ENCODE measurements at places on chromosomes 2 and 18.

- DNase-seq = no peak
These were observed 32.9 kb downstream of the PTCD3 start for GRCh38 chr2:86138736-86139625.

- DNase-seq = no peak
These were observed 20.1 kb downstream of the CEP68 start for GRCh38 chr2:65076345-65076710.

DNA sequence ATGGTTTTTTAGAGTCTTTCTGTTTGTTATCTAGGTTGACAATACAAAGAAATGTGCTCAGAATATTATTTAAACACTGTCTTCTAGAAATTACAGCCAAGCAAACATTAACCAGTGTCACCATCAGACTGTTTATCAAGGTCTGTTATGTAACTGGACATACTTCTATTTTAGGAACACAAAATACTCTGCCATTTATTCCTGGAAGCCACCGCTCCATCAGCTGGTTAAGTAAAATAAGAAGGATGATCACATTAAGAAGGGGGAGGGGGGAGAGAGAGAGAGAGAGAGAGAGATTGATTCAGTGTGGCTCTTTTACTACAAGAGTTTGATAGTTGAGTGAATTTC is 47.9 kb downstream of the MBP start:
- DNase-seq = no peak

DNA sequence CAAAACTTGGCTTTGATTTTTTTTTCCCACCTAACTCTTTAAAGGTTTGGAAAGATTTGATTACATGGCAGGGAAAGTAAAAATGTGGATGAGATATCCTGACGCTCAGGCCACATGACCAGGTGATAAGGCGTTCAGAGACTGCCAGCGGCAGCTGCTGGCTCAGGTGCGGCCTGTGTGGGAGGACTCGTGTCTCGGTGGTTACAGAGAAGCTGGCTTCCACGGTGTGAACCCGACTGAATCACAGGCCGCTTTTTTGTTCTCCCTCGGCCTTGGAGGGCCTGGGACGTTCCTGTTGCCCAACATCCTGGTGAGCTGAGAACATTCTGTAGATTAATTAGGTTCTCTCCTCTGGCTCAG is 124.2 kb upstream of the ZNF516 start:
- no peak for DNase-seq

DNA sequence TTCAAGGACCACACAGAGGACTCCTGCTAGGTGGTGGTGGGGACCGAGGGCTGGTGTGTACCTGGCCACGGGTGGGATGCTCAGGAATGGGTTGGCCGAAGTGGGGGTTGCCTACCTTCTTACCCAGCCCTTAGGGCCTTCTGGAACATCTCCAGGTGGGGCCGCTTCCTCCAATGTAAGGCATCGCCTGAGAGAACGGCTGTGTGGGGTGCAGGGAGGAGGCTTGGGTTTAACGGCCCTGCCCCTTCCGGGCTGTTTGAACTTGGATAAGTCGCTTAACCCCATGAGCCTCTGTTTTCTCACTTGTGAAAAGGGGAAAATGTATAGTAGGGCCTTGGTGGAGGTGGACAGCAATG is 35.0 kb downstream of the EMILIN2 start:
- no peak for DNase-seq

GRCh38 chr2:231642631-231643494 is 50.2 kb downstream of the TEX44 start:
- DNase-seq = peak; percentile 46

GRCh38 chr2:133941666-133942065 is 312.2 kb upstream of the MGAT5 start:
- DNase-seq = no peak

GRCh38 chr2:112582314-112582746 is 2.1 kb upstream of the CHCHD5 start:
- no peak for DNase-seq

DNA sequence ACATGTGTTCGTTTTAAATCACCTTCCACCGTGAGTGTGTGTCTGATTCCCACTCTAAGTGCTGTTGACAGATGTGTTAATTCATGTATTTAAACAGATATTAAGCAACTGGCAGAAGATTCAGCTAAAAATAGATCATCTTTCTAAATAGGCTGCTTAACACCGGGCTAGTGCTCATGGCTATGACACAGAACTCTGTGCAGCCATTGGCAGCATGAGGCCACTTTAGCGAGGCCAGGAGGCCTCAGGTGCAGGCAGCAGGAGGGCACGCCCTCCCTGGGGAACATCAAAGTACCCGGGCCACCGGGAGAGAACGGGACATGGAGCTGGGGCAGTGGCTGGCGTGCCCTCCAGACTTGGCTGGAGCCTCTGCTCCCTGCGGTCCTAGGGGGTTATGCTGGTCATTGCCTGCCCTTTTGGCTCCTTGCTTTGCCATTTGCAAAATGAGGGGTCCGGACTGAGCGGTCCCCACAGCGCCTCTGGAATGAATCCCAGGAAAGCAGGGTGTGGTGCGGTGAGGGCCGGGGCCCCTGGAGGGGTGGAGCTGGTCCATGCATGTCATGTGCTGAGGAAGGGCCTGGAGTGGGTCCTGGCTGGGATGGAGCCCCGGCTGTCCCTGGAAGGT is 62.8 kb upstream of the HDAC4 start:
- DNase-seq = no peak

GRCh38 chr18:55430026-55430425 is 158.0 kb downstream of the TCF4 start:
- no peak for DNase-seq

- no peak for DNase-seq
These were observed 73.9 kb downstream of the EMILIN2 start for GRCh38 chr18:2920546-2921343.

DNA sequence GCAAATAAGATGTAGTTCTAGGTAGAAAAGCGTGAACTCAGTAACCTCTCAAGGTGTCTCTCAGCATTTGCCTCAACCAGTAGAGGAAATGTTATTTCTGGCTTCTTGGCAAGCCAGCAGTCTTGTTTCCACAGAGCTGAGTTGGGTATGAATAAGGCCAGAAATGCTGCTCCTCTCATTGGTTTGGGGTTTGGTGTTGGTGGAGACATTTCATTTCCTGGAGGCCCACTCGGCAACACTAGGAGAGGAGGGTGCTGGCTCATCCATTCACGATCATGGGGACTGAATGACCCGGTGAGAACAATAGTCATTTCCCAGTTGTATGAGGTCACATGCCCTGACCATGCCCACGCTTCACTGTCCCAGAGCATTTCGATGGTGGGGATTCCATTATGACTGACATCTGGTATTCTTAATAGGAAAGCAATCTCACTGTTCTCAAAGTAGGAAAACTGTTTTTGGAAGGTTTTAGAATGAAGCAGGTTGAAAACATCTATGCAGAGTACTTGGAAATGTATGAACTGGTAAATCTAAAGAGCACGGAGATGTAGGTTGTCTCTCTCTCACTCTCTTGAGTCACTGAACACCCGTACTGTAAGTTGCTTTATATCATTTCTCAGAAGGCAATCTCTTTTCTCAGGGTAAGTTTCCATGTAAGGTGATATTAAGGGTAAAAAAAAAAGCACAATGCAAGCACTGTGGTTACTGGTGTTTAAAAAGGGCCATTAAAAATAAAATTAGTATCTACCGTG is 37.1 kb upstream of the CTLA4 start:
- DNase-seq = no peak

Measured in activated CD4-positive, alpha-beta T cell treated with anti-CD3 and anti-CD28 coated beads for 1 hour (primary cell).